ENCODE measurements at places on chromosomes 3 and 15. TPM values are rescaled to one million over a fixed set of nuclear protein-coding genes. Genes with fewer than 3 reads are reported as not detected.

TOMM70 gene
- polyA plus RNA-seq: 43.3 TPM

DAPK2 gene
- 5.9 TPM for polyA plus RNA-seq

CACNA2D3 gene
- polyA plus RNA-seq: 10.1 TPM

SPATA12 gene
- 32.0 TPM for polyA plus RNA-seq

MASP1 gene
- polyA plus RNA-seq: 3.6 TPM

TTLL13 gene
- 30.3 TPM for polyA plus RNA-seq

TOPAZ1 gene
- 2.5 TPM for polyA plus RNA-seq

ZNF620 gene
- polyA plus RNA-seq: 1.6 TPM

All from testis (tissue), 5 donors.